ENCODE measurements at places on chromosomes 2 and 18. TPM values are rescaled to one million over a fixed set of nuclear protein-coding genes. Genes with fewer than 3 reads are reported as not detected.

CTNNA2 gene
- polyA plus RNA-seq: not detected

DNA sequence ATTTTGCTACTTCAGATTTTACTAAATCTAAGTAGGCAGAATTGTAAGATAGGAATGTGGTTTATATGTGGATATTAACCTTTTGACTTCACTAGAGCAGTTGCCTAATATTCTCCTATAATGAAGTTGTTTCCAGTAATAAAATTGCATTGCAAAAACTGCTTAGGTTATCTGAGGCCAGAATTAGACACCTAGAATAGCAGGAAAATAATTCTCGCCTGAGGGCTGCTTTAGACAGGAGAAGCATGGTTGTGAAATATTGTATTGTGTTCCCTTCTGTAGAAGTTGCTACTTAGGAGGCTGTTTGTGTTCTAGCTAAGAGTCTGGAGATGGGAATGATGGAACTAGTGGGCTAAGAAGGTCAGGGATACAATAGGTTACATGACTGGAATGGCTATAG, 146.3 kb downstream of the PLCL1 start:
- no peak for DNase-seq

DNA sequence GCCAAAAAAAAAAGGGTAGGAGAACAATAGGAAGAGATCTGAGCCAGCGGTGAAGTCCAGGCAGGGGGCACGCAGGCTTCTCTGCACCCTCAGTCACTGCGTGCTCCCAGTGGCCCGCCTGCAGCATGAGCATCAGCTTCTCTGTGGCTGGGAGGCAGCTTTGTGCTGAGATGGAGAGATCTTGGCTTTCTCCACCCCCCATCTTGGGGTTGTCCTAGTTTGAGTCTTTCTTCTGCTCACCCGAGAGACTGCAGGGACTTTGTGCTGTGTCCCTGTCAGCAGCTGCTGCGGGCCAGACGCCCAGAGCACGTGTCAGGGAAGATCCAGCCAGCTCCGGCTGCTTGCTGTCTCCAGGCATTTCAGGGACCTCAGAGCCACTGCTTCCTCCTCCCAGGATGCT, 20.3 kb downstream of the TRAPPC12 start:
- DNase-seq: no peak

DNA sequence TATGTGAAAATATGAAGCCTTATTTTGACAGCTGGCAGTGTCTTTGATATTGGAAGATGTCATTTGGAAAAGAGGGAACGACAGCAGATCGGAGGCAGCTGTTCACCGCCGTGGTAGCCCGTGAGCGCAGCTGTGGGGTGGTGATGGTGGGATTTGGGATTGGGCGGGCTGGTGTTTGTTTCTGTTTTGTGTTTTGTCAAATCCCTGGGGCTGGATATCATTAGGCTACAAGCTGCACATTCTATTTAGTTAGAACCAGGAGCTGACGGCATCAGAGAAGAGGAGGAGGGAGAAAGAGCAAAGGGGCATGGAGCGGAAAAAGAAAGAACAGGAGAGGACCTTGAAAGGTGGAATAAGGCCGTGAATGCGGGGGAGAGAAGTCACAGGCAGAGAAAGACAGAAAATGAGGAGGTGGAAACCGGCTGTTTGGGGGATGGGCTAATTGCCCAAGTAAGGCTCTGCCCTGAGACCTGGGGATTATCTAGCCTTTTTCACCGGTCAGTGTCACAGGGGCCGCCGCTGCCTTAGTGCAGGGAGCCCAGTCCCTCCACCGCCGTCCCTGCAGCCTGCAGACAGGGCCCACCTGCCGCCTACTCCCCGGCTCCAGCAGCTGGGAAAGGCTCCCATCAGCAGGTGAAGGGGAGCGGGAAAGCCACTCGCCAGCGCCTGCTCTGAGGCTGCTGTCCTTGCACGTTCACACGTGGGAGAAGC, 88.0 kb downstream of the ZCCHC2 start:
- no peak for DNase-seq

CDH2 gene
- polyA plus RNA-seq: 42.6 TPM

GRCh38 chr2:142688856-142689605, 188.4 kb upstream of the KYNU start:
- no peak for DNase-seq

CLASP1 gene
- polyA plus RNA-seq: 12.8 TPM

PROKR1 gene
- not detected for polyA plus RNA-seq

GRCh38 chr2:120269076-120269744, 16.6 kb downstream of the RALB start:
- no peak for DNase-seq

DNA sequence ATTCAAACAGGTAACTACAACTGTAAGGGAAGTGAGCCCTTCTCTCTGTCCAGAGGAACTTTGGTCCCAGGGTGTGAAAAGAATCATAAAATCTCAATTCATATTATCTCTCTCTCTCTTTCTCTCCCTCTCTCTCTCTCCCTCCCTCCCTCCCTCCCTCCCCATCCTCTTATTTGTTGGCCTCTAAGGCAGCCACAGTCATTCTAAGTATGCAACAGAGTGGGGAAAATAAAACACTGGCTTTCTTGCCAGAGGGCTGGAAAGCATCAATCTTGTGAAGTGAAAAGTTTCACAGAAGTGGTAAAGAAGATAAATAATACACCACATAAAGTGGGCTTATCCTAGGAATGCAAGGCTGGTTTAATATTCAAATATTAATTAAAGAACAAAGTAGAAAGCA, 95.6 kb upstream of the KCNH7 start:
- no peak for DNase-seq

- DNase-seq: no peak
Observed at GRCh38 chr2:138028538-138028937, 64.3 kb downstream of the HNMT start.

DNA sequence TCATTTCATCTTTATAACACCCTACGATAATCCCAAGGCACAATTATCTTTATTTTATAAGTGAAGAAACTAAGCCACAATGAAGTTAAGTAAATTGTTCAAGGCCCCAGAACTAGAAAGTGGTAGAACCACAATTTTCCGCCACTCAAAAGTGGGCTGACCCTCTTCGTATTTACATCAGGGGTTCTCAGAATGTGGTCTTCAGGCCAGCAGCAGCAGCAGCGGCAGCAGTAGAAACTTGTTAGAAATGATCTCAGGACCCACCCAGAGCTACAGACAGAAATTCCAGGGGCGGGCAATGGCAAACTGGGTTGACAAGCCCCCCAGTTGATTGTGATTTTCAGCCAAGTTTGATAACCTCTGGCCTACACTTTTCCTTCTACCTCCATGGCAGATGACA, 62.8 kb downstream of the LBH start:
- DNase-seq: no peak

GRCh38 chr2:143730155-143730952, 601.1 kb downstream of the ARHGAP15 start:
- no peak for DNase-seq

STK17B gene
- polyA plus RNA-seq: 26.0 TPM

PLCD4 gene
- polyA plus RNA-seq: 4.7 TPM

UGT1A10 gene
- polyA plus RNA-seq: not detected

DNA sequence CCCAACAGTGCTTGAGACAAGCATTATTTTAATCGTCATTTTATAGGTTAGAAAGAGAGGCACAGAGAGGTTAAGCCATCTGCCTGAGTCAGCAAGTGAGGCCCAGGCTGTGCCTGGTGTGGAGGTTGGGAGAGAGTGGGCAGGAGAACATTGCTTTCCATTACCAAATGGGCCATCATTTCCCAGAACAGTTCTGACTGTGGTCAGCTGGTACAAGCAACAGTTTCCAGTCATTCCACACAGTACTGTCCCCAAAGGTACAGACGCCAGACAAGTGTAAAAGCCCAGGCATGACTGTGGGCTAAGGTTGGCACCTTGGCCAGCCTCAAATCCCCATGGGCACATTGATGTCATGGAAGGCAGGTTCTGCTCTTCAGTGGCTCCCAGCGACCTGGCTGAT, 98.2 kb upstream of the LCLAT1 start:
- DNase-seq: no peak

DNA sequence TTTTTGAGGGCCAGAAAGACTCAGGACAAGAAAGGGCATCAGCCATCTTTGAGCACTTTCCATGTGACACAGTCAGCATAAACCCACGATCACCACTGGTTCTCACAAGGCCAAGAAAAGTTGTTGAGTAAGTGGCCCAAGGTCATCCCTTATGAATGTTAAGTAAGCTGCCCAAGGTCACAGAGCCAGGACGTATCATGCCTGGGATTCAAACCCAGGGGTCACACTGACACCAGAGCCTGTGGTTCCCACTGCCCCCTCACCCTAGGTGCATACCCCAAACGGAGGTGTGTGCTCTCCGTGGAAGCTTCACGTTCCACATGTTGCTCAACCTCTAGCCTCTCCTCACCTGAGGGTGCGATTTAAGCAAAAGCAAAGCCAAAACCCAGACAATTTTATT, 2.3 kb upstream of the CTIF start:
- no peak for DNase-seq

GRCh38 chr2:229832510-229832898, 89.3 kb downstream of the TRIP12 start:
- DNase-seq: no peak
